Bronchial epithelial cell (primary cell): ENCODE measurements at places on chromosomes 2 and 18.

GRCh38 chr2:169771612-169772011, 27.1 kb upstream of the SSB start:
- DNase-seq = no peak

DNA sequence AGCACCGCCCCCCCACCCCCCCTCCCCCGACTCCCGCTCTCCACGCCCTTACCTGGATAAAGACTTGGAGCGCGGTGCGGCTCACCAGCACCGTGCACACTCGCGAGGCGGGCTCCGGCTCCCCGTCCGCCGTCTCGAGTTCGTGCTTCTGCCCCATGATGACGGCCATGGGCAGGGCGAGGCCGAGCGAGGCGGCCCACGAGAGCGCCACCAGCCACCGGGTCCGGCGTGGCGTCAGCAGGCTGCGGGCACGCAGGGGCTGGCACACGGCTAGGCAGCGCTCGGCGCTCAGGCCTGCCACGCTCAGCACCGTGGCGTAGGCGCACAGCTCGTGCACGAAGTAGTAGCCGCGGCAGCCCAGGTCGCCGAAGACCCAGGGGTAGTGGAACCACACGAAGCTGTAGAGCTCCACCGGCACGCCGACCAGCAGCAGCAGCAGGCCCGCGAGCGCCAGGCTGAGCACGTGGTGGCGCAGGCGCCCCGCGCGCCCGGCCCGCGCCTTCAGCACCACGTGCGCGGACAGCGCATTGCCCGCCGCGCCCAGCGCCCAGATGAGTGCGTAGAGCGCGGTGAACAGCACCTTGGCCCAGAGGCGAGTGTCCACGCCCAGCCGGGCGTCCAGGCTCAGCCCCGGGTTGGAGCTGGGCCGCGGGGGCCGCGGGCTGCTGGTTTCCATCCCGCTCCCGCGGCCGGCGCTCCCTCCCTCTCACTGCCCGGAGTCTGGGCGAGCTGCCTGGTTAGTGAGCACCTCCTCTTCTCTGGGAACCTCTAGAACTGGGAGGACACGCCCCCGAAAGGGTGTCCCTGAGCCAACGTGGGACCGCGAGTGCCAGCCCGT, at the start of gene NTSR2:
Gene NTSR2 (minus strand): TSS at position 742 of the 838 bp plus-strand sequence. CDS start 66 bp downstream, at position 676.
- DNase-seq = peak; percentile 17

- DNase-seq = no peak
Observed at GRCh38 chr2:80420530-80421208, 116.1 kb upstream of the LRRTM1 start.

DNA sequence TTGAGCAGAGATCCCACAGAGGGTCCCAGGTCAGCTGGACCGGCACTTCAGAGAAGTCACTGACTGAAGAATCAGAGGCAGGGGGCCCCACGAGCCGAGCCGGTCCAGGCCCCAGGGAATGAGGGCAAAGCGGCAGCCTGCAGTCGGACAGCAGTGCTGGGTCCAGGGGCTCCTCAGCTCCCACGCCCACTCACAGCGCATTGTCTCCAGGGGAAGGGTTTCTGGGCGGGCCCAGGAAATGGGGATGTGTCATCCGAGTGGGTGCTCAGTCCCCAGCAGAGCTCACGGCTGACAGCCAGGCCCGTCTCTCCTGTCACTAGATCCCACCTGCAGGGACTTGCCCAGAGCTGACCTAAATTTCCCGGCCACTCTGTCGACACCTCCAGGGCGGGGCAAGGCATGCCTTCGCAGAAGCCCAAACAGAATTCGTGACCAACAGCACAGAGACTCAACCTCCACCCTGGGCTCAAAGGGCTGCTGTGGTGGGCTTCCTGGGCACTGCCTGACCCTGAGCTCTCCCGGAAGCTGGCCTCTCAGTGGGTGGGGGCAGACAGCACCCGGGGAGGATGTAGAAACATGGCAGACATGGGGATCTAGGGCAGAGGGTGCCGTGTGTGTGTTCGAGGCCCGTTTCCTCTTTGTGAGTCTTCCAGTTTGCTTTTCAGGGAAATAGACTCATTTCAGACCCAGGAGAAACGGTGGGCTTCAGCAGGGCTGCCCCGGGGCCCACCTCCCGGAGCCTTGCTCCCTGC, 42.1 kb upstream of the TAF1B start:
- peak; percentile 99 for DNase-seq
